ENCODE measurements at places on chromosomes 1 and 21.

DNA sequence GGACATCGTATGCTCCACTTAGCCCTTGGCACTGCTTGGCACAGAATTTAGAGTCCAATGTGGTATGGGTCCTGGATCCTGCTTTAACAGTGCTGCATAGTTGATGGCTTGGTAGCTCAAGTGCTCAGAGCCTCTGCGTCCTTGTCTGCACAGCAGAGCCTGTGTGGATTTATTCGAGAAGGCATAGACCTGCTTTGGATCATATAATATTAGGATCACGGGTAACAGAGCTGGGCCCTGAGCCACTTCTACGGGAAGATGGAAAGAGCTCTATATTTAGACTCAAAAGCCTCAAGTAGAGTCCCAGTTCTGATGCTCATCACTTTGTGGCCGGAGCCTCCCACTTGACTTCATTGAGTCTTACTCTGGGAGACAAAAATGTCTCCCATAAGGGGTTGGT lies 164.4 kb upstream of the EDN2 start:
- DNase-seq = no peak

DNA sequence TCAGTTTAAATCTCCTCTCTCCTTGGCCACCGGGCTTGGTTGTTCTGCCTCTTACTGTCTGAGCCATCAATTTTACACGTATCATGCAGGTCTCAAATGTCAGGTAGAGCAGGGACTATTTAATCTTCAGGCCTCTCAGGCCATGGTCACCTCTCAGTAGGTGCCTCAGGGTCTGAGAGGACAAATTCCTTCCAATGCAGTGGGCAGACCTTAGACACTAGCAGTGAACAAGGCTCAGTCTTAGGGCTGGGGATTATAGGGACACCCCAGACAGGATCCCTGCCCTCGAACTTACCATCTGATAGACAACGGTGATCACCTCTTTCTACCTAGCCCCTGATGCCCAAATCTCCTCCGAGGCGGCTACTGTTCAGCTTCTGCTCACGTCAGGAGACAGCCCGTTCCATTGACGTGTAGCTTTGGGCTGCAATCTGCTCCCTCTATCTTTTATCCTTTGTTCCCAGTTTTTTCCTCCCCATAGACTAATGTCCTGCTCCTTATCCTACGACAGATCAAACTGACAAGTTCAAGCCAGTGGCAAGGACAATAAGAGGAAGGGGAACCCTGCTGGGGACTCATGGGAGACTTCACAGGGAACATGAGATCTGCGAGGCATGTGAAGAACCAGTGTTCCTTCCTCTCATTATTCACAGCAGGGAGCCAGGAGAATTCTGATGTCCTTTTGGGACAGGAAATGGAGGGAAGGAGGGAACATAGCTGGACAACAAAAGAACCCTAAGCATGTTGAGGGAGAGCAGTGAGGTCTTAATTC lies 1.4 kb upstream of the MYOG start:
- no peak for DNase-seq

DNA sequence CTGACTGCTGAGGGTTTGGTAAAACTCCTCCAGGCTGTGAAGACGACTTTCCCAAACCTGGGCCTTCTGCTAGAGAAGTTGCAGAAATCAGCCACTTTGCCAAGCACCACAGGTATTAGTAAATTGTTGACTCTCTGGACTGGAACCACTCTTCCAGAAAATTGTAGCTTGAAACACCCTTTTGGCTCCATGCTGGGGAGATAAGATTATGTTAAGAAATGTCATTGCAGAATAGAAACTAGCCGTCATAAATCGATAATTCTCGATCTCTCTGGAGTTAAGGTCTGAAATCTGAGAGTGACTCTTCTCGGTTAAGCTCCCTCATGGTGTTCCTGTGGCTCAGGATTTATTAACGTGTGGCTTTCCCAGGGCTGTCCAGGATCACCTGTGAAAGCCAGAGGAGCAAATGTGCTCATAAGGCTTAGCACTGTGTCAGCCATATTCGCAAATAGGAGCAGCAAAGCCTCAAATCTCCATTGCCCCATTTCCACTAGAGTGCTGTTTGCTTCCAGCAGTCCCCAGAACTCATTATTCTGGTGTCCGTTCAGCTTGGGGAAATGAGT lies 54.6 kb downstream of the ZBTB40 start:
- DNase-seq = no peak

- no peak for DNase-seq
Measured at GRCh38 chr1:62198069-62198780, 3.6 kb downstream of the L1TD1 start.

- no peak for DNase-seq
Measured at GRCh38 chr1:7233237-7233540, 447.9 kb downstream of the CAMTA1 start.
